ENCODE measurements at places on chromosomes 11 and 22.

- DNase-seq: no peak
Observed at GRCh38 chr11:32171445-32171844, 80.6 kb downstream of the RCN1 start.

- DNase-seq: peak; percentile 73
Observed at GRCh38 chr11:11211888-11212287, 141.2 kb downstream of the CSNK2A3 start.

DNA sequence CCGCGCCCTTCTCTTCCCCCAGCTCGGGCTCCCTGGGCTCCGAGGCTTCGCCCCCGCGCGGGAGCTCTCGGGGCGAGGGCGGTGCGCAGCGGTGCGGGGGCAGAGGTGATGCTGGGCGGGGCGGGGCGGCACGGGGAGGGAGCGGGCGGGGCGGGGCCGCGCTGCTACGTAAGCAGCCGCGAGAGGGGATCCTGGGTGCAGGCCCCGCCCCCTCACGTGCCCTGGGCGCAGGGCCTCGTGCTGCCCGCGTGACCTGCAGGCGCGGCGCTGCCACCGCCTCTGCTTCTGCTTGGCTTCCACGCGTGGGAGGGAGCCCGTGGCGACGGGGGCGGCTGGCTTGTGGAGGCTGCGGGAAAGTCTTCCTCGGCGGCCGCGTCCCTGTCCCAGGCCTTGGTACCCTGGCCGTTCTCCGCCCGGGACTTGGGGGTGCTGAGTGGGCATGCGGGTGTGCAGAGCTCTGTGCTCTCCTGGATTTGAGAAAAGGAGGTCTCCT is 132.6 kb upstream of the HSD17B12 start:
- no peak for DNase-seq

DNA sequence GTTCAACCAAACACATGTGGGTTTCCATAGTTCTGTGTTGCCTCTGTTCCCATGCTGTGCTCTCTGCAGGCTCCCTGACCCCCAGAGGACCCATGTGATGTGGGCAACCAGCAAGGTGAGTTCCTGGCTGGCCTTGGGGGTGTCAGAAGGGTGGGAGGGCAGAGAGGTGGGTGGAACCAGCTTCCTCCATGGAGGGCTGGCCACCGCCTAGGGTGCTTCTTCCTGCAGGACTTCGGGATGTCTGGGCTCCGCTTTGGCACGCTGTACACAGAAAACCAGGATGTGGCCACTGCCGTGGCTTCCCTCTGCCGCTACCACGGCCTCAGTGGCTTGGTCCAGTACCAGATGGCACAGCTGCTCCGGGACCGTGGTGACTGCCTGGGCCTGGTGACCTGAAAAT is 14.5 kb upstream of the EXT2 start:
- no peak for DNase-seq

GRCh38 chr11:1510928-1511327 is 24.3 kb upstream of the MOB2 start:
- DNase-seq: no peak

GRCh38 chr11:102990145-102990544 is 34.6 kb upstream of the MMP13 start:
- DNase-seq: no peak

DNA sequence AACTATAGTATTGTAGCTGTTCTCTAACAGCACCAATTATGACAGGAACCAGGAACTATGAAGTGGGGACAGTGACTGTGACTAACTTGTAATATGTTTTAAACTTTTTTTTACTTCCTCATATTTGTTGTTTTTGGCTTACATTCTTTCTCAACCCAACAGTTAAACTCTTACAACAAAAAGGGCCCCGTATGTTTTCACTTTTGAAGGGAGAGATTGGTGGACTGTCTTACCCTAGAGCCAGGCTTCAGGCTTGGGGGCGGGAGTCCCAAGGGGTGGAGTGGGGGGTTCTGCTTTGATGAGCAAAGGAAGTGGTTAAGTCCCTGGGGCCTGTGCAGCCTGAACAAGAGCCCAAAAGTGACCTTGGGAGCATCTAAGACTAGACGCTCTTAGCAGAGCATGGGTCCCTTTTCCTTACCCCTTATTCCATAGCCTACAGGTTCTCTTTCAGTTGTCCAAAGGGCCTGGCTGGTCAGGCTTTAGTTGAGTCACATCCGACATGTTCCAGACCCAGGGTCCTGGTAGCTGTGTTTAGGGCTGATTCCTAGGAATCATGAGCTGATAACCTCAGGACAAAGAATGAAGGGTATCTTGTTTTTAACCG is 38.8 kb downstream of the STIM1 start:
- DNase-seq: no peak

GRCh38 chr11:35563484-35564244 is 38.2 kb upstream of the PAMR1 start:
- no peak for DNase-seq

DNA sequence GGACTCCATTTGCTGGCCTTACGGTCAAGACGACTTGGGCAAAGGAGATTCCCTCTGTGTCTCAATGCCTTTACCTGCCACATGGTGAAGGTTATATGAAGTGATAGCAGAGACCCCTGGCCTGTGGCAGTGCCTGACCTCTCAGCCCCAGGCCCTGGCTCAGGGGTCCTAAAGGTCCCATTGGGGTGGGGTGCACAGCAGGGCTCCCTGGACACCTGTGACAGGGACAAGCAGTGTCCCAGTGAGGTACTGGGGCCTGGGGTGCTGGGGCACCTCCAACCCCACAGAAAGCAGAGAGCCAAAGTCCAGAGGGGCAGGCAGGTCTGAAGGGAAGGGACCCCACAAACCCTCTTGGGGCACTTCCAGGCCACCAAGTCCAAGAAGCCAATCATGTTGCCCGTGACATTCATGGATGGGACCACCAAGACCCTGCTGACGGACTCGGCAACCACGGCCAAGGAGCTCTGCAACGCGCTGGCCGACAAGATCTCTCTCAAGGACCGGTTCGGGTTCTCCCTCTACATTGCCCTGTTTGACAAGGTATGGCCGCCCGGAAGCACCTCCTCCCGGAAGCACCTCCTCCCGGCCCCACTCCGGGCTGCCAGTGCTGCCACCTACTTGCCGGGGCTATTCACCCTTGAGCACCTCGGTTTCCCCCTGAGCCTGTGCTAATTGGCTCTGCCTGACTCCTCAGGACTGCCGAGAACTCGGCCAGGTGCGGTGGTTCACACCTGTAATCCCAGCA is 62.5 kb downstream of the MYO7A start:
- DNase-seq: no peak

GRCh38 chr22:23058481-23059283 is 11.6 kb upstream of the GNAZ start:
- no peak for DNase-seq

GRCh38 chr11:67045314-67045713 is 11.3 kb upstream of the RHOD start:
- no peak for DNase-seq

DNA sequence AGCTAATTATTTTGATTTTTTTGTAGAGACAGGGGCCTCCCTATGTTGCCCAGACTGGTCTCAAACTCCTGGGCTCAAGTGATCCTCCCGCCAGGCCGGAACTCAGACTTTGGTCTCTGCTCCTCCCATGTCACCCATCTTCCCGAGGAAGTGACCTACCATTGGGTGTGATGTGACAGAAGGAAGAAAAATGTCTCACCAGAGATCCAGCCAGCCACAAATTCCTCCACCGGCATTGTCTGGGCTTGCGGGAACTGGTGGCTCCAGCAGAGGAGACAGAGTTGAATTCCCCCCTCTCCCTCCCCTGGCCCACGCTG is 772 bp downstream of the SLC25A45 start:
- DNase-seq: no peak

GRCh38 chr22:37162221-37163095 is 12.7 kb upstream of the IL2RB start:
- no peak for DNase-seq

- no peak for DNase-seq
Observed at GRCh38 chr22:38083931-38084631, at the start of gene SLC16A8. TSS of gene SLC16A8 (minus strand) at chr22:38084184. CDS start at chr22:38082873, 1,311 bp downstream.

DNA sequence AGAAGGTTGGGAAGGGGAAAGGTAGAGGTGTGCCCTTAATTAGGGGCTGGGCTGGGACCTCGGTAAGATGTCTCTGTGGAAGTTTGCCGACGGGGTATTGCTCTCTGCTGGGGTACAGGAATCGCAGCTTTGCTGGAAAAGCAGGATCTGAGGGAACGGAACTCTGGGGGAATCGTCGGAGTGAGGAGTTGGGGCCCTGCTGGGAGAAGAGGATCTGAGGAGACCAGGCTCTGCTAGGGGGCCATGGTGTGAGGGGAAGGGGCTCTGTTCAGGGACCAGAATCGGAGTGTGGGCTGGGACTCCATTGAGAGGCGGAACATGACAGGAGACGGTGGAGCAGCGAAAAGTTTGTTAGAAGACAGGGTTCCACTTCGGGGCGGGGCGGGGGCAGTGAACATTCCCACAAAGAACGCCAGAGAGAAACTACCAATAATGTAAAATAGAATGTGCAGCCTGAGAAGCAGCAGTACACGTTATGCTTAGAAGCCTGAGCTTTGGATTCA is 456 bp downstream of the AAMDC start:
- no peak for DNase-seq

GRCh38 chr11:130370845-130371590 is 56.3 kb upstream of the ZBTB44 start:
- peak; percentile 30 for DNase-seq

Measured in NCI-H1105 treated with DMSO at 0.1 percent for 48 hours (cell line).